SW 1271 (cell line): ENCODE measurements at places on chromosomes 6 and 20.

DNA sequence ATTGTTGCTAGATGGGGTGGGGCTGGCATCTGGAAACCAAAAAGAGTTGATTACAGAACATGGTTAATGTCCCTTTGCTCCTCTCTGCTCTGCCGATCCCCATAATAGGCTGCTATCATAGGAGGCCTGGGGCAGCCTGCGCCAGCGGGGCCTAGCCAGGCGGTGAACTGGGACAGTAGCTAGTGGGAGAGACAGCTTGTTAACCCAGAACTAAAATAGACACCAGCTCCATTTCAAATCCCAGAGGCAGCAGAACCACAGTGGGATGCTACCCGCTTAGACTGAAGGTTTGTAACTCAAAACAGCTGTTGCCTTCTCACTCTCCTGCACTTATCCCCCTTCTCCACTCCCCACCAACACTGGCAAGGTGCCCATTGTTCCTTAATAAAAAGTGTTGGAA lies 98.5 kb downstream of the SSR1 start:
- no peak for DNase-seq

GRCh38 chr20:20956513-20956931 lies 149.6 kb downstream of the LINC00237 start:
- DNase-seq, result no peak

DNA sequence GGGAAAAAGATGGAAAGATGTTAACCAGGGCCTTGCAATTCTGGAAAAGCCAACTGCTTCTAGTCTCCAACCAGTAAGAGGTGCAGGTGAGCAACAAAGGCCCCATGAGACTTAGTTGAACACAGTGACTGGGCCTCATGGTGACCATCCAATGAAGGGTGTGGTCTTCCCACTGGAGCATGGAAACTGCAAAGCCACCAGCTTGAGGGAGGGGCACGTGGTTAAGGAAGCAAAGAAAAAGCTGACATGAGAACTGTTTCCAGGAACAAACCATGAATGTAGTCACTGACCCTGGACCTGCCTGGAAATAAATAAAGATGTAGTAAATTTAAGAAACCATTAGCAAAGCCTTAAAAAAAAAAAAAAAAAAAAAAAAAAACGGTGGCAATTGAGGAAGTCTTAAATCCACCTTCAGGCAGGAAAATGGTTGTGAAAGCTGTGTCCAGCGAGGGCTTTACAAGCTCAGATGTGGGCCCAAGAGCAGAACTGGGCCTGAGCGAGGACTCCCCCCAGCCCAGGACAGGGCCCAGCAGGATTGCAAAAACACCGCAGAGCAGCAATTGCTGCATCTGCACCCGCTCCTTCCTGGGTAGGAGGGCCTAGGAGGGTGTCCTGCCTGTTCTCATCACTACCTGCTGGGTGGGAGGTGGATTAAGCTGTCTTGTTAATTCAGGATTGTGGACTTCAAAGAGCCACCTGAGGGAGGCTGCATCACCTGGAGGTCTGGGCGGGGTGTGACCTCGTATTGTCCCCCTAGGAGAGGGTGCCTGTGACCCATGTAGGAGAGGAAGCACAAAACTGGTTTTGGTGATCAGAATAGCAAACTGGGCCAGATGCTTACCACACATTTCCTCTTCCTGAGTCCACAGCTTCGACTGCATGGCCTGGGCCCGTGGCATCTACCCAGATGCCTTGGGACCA lies 10.3 kb downstream of the GFRA4 start:
- no peak for DNase-seq

GRCh38 chr6:32689531-32690501 lies 23.4 kb upstream of the HLA-DQB1 start:
- no peak for DNase-seq

DNA sequence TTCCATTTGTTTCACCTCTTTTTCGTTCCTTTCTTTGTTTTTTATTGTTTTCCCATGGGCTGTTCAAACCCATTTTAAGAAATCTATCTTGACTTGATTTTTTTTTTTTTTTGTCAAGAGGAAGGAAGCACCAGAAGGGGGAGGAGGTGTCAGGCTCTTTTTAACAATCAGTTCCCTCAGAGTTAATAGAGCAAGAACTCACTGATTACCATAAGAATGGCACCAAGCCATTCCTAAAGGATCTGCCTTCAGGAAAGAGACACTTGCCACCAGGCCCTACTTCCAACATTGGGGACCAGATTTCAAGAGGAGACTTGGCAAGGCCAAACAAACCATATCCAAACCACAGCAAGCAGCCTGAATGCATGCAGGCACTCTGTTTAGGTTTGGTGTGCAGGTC lies 168.0 kb downstream of the OTOR start:
- no peak for DNase-seq

- DNase-seq, result no peak
Measured at GRCh38 chr6:2020909-2021308, 224.5 kb downstream of the GMDS start.

- DNase-seq, result no peak
Measured at GRCh38 chr6:84227044-84227433, 404 bp downstream of the CEP162 start.

DNA sequence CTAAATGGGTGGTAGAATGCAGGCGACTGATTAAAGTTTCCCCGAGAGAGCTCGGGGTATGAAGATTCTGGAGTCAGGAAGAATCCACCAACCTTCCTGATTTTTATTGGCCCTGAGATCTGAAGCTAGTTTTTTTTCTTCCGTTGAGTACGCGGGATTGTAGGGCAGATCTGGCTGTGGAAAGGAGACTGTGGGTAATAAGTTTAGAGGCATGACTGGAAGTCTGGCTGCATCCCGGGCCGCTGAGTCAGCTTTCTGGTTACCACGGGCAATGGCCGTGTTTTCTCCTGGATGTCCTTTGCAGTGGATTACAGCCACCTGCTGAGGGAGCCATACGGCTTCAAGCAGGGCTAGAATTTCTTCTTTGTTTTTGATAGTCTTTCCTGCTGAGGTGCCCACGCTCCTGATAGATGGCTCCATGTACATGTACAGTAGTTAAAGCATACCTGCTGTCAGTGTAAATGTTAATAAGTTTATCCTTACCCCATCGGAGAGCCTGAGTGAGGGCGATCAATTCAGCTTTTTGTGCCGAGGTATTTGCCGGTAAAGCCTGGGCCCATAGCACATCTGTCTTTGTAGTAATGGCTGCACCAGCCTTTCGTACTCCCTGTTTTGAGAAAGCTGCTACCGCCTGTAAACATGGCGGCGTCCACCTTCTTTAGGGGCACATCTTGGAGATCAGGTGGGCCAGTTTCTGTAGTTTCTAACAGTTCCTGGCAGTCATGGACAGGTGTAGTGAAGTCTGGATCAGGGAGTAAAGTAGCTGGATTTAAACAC lies 154.0 kb downstream of the TRIM27 start:
- DNase-seq, result peak; percentile 4

GRCh38 chr6:78896227-78896626 lies 28.9 kb downstream of the IRAK1BP1 start:
- no peak for DNase-seq

DNA sequence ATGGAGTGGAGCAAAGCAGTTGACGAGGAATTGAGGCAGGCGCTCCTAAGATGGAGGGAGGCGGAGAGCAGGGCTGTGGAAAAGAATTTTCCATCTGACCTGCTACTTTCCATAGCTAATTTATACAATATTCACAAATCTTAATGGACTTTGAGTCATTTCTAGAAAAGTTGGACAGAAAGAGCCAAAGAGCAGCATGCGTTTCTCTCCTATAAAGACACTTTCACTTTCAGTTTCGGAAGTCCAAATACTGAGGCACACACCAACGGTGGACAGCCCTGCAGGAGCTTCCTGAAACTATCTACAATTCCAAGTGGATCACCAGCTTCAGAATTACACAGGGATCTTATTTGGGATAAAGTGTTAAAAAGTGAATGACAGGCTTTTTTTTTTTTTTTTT lies 43.5 kb downstream of the PANK2 start:
- DNase-seq, result no peak

DNA sequence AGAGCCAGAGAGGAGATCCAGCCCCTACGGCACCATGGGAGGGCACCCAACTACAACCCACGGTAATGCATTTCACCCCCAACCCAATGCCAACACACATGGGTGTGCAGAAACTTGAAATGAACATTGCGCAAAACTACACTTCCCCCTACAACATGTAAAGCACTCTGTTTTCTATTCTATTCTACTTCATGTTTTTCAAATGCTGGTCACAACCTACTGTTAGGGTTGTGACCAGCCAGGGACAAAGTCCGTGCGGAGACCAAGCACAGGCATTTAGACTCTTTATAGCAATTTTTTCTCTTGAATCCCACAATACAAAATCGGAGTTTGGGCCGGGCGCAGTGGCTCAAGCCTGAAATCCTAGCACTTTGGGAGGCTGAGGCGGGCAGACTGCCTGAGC lies 90.6 kb downstream of the MRPL14 start:
- no peak for DNase-seq

GRCh38 chr6:37758234-37758633 lies 60.6 kb upstream of the MDGA1 start:
- no peak for DNase-seq

GRCh38 chr6:5135788-5136376 lies 50.7 kb downstream of the PPP1R3G start:
- no peak for DNase-seq

- DNase-seq, result no peak
Measured at GRCh38 chr6:31115941-31116560, 1.5 kb downstream of the PSORS1C1 start.

DNA sequence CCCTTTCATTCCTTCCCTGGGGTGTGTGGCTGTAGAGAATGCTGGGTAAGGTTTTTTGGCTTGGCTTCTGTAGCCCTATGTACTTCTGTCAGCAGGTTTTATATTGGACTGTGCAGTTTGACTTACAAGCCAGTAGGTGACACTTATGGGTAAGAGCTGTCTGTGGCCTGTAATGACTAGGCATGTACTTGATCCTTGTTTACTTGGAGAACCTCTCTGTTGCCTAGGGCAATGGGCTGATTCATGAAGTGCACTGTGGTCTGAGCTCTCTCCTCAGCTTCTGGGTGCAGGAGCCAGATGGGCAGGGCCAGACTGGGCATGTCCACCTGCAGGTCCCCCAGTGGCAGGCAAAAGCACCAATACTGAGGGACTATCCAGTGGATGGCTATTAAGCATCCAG lies 544.6 kb downstream of the ADGRB3 start:
- DNase-seq, result no peak

GRCh38 chr20:50052550-50053361 lies 60.2 kb downstream of the UBE2V1 start:
- DNase-seq, result no peak

DNA sequence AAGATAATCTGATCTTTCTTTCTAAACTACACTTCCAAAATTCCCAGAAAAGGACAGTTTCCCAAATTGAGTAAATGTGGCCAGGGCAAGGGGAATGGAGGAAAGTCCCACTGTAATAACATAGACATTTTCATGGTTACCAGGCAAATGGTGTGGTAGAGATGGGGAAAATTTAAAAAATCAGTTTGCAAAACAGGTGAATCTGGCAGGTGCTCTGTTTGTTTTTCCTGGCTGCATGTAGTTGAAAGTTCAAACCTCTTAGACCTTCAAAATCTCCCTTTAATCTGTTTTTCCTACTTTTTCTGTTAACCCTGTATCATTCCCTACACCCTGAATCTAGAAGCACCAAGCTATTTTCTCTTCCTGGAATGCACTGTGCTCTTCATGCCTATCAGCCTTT lies 2.0 kb upstream of the BCKDHB start:
- no peak for DNase-seq

DNA sequence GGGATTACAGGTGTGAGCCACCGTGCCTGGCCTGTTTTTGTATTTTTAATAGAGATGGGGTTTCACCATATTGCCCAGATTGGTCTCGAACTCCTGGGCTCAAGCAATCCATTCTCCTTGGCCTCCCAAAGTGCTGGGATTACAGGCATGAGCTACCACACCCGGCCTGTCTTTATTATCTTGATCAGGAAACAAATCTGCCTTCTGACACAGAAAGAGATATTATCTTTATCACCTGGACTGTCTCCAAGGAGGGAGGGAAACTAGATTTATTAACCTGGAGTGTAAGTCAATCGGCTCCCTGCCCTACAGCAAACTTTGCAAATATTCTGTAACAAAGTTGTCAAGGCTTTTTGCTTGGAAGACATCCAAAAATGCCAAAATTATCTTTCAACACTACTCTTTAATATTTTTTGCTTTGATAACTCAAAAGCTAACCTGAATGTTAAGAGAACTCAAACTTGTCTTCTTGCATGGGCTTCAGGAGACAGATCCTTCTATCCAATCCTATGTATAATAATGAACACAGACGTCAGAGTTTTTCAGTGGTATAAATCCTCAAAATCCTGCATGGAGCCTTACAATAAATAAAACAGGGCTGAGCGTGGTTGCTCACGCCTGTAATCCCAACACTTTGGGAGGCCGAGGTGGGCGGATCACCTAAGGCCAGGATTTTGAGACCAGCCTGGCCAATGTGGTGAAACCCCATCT lies 85.0 kb upstream of the LOC128125822 start:
- DNase-seq, result no peak

DNA sequence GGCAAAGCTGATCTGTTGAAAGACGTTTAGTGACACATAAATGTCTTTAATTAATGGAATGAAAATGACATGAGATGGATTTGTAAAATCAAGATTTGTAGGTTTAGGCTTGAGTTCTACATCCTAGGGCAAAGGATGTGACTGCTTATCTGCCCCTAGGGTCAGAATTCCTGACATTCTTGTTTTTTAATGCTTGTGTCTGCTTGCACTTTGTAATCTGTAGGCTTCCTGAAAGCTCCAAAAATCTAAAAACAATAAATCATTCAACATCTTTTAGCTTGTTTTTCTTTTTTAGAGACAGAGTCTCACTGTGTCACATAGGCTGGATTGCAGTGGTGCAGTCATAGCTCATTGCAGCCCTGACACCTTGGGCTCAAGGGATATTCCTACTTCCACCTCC lies 107.9 kb upstream of the MLIP start:
- no peak for DNase-seq

- no peak for DNase-seq
Measured at GRCh38 chr6:679282-679681, 13.7 kb downstream of the EXOC2 start.

DNA sequence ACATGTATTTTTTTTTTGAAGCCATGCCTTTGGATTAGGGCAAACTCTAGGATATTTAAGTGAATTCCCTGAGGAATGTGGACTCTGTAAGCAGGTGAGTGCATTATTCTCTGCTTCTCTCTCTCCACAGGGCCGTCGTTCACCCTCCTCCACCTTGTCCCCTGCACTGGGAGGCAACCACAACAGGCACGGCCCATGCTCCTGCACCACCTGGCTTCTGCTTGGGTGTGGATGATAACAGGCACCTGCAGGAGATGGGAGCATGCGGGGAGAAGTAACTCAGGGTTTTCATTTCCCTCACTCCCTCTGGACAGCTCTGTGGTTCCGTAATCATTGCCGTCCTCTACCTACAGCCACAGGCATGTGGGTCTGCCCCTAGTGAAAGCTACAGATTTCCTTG lies 43.4 kb downstream of the HLA-C start:
- DNase-seq, result no peak

GRCh38 chr6:139965393-139965792 lies 590.9 kb upstream of the CITED2 start:
- no peak for DNase-seq

DNA sequence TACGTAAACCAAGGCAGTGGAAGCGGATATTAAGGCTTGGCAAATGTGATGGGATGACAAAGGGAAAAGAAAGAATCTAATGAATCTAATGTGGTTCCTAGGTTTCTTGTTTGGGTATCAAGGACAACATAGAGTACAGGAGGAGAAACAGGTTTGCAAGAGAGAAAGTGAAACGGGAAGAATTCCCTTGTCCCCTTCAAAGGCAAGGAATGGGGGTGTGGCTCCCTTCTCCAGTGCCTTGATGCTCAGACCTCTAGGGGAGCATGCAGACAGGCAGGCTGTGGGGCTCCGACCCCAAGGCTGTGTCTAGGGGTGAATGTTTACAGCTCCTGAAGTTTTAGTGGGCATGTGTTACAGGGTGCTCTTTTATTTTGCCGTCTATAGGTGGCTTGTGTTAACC lies 317.5 kb upstream of the HSF2 start:
- DNase-seq, result no peak
